ENCODE measurements at places on chromosomes 7 and 10. TPM values are rescaled to one million over a fixed set of nuclear protein-coding genes. Genes with fewer than 3 reads are reported as not detected.

Gene CTNNA3
- not detected for total RNA-seq

DNA sequence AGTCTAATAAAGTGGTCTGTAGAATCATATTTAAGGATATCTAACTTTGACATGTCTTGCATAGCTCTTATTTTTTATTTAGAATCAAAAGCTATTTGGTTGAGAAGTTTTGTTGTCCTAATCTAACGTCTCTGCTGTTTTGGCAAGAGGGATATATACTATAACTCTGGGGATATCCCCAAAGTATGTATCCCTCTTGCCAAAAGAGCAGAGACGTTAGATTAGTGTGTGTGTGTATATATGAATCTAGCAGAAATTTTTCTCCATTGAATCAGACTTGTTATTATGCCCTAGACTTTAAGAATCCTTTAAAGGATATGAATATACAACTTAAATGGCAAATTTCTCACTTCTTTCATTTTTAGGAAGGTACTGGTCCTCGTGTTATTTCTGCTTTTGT lies 9.6 kb downstream of the SMC3 start:
- no peak for DNase-seq

DNA sequence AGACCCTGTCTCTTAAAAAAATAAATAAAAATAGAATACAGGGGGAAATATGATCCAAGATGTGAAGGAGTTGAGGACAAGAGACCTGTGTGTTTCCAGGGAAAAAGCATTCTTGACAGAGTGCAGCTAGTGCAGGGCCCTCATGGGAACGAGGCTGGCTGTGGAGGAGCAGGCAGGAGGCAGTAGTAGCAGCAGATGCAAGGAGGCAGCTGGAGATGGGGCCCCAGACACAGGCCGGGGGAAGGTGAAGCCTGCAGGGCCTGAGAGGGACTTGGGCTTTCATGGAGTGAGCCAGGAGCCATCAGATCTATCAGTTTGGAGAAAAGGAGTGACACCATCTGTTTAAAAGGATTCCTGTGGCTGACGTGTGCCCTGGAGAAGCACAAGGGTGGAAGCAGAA lies 71.4 kb upstream of the ZNF438 start:
- no peak for DNase-seq

- peak; percentile 79 for DNase-seq
Observed at GRCh38 chr7:2241580-2242540, at the start of the genes MRM2 and NUDT1. TSS of gene MRM2 (minus strand) at chr7:2242205. CDS start at chr7:2242169, 36 bp downstream. TSS of gene NUDT1 (plus strand) at chr7:2242226. CDS start at chr7:2244575, 2,349 bp downstream.
